ENCODE measurements at places on chromosomes 5 and 9.
A peak's percentile ranks its signal among the peaks of the same experiment; 100 is the strongest.

- no peak for DNase-seq
Measured at GRCh38 chr5:95151694-95152093, 133.2 kb downstream of the MCTP1 start.

- peak; percentile 100 for DNase-seq
Measured at GRCh38 chr5:178153530-178154340, at the start of gene NHP2. Gene NHP2 (minus strand): TSS chr5:178153885. CDS start chr5:178153817, 68 bp downstream.

- no peak for DNase-seq
Measured at GRCh38 chr5:1747079-1747802, 52.4 kb downstream of the MRPL36 start.

GRCh38 chr5:11504065-11504885, 400.0 kb downstream of the CTNND2 start:
- DNase-seq: no peak

GRCh38 chr5:140003519-140003918, 39.6 kb downstream of the NRG2 start:
- no peak for DNase-seq

DNA sequence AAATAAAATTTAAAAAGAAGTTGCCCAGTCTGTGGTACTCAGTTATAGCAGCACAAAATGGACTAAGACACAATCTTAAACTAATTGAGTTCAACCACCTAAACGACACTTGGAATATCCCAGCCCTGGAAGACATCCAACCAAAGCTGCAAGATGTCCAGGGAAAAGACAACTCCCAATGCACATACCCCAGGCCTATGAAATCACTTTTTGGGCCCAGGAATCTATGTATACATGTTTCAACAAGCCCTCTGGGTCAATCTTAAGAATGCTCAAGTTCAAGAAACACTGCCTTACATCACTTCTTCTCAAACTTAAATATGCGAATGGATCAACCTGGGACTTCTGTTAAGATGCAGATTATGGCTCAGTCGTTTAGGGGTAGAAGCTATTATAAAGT, 148.6 kb downstream of the ELAVL2 start:
- no peak for DNase-seq

GRCh38 chr9:124137009-124137943, 120.5 kb upstream of the NEK6 start:
- no peak for DNase-seq
